B cell (primary cell): ENCODE measurements at places on chromosomes 2 and 18. TPM values are rescaled to one million over a fixed set of nuclear protein-coding genes. Genes with fewer than 3 reads are reported as not detected.

- no peaks in the 10 kb centered on the region for H3K36me3 ChIP-seq
- no peaks in the 10 kb centered on the region for H3K4me1 ChIP-seq
- no peak overlapping the region for H3K27ac ChIP-seq
- H3K4me3 ChIP-seq, result no peak overlapping the region
- DNase-seq, result no peak
These were observed 107.7 kb downstream of the ATL2 start for GRCh38 chr2:38269421-38269820.

GRCh38 chr2:177211169-177211568 is 1.4 kb upstream of the HNRNPA3 start:
- H3K4me1 ChIP-seq, result peaks cover 32% of the 10 kb centered on the region
- peak overlapping the region; percentile 94 for H3K4me3 ChIP-seq
- no peaks in the 10 kb centered on the region for H3K27me3 ChIP-seq
- DNase-seq, result no peak
- peak overlapping the region; percentile 99 for H3K27ac ChIP-seq

DNA sequence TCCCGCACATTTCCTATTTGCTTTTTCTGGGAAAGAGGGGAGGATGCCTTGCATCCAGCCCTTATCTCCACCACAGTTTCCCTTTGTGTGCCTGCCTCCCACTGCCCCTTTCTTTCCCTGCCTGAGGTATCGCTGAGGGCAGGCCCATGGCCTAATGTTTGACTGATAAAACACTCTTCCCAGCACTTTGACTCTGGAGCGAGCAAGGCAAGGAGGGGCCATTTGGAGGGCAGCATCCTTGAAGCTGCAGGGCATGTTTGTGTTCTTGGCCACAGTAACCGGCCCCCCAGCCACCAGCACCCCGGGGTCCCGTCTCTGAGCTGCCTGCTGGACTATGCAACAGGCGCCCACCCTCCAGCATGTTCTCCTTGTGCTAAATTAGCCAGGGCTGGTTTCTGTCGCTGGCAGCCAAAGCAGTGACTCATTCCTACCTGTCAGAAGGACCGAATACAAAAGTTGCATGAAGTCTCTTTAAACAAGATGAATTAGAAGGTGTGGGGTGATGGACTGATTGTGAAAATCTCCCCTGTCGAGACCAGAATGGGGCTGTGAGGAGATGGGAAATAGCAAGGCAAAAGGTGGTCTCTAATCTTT is 50.7 kb downstream of the BCL2L11 start:
- H3K36me3 ChIP-seq, result peaks cover 9% of the 10 kb centered on the region
- peaks cover 5% of the 10 kb centered on the region for H3K4me1 ChIP-seq
- DNase-seq, result no peak
- no peak overlapping the region for H3K4me3 ChIP-seq
- peaks cover 2% of the 10 kb centered on the region for H3K27me3 ChIP-seq

The IL1R2 gene
- polyA plus RNA-seq, result not detected in 2 replicates

DNA sequence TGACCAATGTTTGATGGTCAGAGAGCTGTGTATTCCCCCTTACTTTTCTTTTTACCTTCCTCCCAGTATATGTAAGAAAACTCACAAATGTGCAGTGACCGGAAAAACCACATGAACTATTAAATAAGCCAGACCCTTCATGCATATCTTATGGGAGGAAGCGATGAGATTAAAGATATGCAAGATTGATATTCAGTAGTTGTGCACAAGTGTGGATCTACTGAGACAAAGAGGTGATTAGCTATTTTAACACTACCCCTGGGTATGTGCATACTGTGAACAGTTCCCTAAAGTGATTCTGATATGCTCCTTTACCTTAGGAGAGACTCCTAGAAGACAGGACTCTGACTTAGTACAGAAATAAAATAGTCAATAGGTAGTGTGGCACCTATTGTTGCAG is 328.3 kb downstream of the EPHA4 start:
- H3K27me3 ChIP-seq, result no peaks in the 10 kb centered on the region
- no peak for DNase-seq
- no peaks in the 10 kb centered on the region for H3K36me3 ChIP-seq
- no peak overlapping the region for H3K4me3 ChIP-seq

The KCNK3 gene
- polyA plus RNA-seq, result not detected in 2 replicates

DNA sequence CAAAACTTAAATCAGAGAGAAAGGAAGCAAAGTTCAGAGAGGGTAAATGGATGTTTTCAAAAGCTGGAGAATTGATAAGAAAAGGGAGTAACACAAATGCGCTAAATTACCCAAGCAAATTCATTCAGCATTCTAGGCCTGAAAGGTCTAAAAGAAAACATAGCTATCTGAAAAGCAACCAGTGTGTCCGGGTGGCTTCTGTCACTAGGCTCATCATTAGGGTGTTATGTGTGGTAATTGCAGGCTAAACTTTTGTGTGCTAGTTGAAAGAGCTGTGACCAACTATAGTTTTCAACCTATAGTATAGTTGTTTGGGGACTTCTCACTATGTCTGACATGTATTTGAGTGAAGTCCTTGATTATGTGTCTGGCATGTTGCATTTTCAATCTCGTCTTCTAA is 839.6 kb upstream of the ZEB2 start:
- no peak for DNase-seq
- no peaks in the 10 kb centered on the region for H3K27me3 ChIP-seq
- no peaks in the 10 kb centered on the region for H3K4me1 ChIP-seq
- no peak overlapping the region for H3K27ac ChIP-seq
- H3K4me3 ChIP-seq, result no peak overlapping the region

- H3K27ac ChIP-seq, result no peak overlapping the region
- no peak for DNase-seq
- peaks cover 4% of the 10 kb centered on the region for H3K27me3 ChIP-seq
- H3K36me3 ChIP-seq, result no peaks in the 10 kb centered on the region
- peaks cover 11% of the 10 kb centered on the region for H3K4me1 ChIP-seq
- no peak overlapping the region for H3K4me3 ChIP-seq
These were observed 5.8 kb upstream of the FAM228A start for GRCh38 chr2:24169023-24169422.
